ENCODE measurements at places on chromosomes 4 and X.

- no peak for DNase-seq
Observed at GRCh38 chr4:79798047-79798446, 275.0 kb downstream of the ANTXR2 start.

GRCh38 chr4:116362583-116362982 is 722.8 kb downstream of the TRAM1L1 start:
- DNase-seq: no peak

DNA sequence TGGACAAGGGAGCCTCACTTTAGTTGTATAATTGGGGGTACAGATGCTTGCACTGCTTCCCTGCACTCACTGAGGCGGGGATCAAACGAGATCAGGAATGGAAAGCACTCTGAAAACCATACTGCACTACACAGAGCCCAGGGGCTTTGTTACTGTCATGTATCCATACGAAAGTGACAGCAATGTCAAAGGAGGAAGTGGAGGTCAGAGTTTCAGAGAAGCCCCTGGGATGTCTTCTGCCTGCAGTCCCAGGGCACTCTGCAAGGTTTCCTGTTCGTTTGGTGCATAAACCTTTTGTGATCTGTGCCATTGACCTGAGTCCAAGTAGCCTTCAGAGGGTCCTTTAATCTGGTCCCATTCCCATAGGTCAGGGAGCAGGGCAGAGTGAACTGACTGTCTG is 31.2 kb downstream of the RNF175 start:
- no peak for DNase-seq

DNA sequence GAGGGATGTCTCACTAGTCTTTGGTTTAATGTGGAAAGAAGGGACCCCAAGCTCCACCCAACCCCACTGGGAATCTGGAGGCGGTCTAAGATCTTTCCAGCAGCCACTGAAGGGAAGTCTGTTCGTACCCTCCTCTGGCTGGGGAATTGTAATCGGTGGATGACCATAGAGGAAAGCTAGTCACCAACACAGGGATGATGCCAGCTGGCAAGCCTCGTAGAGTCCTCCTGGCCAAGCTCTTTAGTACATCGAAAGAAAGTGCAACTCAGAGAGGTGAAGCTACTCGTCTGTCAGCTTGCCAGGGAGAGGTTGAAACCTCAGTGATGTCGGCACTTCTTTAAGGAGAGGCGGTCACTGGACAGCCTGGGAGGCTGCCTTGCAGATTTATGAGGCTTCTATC is 58.7 kb downstream of the MAMLD1 start:
- DNase-seq: no peak

- peak; percentile 72 for DNase-seq
Observed at GRCh38 chrX:40145001-40145922, 47.5 kb upstream of the BCOR start.

- DNase-seq: no peak
Observed at GRCh38 chrX:149528381-149528780, 12.4 kb upstream of the EOLA1 start.

GRCh38 chr4:7500404-7500803 is 65.7 kb upstream of the PSAPL1 start:
- no peak for DNase-seq

- no peak for DNase-seq
Observed at GRCh38 chr4:137203601-137204000, 328.7 kb downstream of the PCDH18 start.

DNA sequence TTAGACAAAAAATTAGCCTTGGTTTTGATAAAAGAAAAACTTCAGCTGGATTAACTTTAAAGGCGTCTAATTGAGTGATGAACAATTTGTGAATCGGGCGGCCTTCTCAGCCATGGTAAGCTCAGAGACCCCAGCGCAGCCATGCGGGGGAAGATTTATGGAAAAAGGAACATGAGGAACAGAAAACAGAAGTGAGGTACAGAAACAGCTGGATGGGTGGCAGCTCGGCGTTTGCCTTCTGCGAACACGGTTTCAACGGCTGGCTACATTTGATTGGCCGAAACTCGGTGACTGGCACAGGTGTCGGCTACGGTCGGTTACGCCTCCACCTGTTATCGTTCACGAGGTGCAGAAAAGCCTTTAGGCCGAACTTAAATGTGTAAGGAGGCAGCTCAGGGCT is 401.4 kb upstream of the FAT1 start:
- no peak for DNase-seq

All from WERI-Rb-1 (cell line).